ENCODE measurements at places on chromosomes 5 and 9.

GRCh38 chr9:99221621-99222415 is at the start of the genes ALG2 and SEC61B:
ALG2 (minus strand) TSS chr9:99221942; CDS start chr9:99221894, 48 bp downstream.
SEC61B (plus strand) TSS chr9:99222282; CDS start chr9:99222364, 82 bp downstream.
- peak; percentile 95 for DNase-seq

- no peak for DNase-seq
Observed at GRCh38 chr5:66818304-66818934, 222.2 kb downstream of the MAST4 start.

DNA sequence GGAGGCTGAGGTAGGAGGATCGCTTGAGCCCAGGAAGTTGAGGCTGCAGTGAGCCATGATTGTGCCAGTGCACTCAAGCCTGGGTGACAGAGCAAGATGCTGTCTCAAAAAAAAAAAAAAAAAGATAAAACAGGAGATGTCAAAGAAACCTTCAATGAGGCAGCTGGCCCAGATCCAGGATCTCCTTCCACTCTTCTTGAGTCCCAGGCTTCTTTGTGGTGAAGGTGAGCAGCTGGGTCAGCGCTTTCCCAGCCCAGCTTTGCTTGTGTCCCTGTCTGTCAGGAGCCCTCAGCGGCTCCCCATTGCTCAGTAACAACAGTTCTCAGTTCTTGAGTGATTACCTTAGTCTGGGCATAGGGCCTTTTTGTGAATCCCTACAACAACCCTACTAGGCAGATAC is 69.4 kb upstream of the PSD2 start:
- no peak for DNase-seq

GRCh38 chr5:41748631-41749030 is 121.6 kb downstream of the OXCT1 start:
- peak; percentile 89 for DNase-seq

DNA sequence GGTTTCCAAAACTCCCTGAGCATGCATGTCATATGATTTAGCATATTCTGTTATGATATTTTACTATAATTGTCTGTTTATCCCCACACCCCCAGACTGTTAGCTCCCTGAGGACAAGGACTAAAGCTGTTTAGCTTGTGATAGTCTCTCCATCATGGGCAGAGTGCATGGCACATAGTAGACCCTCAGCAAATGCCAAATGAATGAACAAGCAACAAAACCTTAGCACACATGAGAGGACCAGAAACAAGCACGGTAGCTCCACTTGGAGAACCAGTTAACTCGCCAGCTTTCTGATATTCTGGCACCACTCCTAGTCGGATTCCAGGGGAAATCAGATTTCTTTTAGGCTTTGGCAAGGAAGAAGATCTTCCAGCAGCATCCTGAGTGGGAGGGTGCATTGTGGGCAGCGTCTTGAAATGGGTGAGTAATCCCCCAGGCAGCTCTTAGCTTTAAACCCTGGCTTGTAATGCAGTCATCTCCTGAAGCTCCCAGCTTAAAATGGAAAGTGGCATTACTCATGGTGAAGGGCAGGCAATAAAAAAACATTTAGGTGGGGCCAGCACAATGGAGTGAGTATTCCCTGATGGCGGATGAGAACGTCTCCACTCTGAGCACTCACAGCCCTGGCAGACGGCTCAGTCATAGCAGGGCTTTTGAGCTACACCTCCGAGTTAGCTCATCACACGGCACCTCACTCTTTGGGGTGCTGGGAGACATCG is 41.1 kb downstream of the FGF1 start:
- peak; percentile 100 for DNase-seq

DNA sequence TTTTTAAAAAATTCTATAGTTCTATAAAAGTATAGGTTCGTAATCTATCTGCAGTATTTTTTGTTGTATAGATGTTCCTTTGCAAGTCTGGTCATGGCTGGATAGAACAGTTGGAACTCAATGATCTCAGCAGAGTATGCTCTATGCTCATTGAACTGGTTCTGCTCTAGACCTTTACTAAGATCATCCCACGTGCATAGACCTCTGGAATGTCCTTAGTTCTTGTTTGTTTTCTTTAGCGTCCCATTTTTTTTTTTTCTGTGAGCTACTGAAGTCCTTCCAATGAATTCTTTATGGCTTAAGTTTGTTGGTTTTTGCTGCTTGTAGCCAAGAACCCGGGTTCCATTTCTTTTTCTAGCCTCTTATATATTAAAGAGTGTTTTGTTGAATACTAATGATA is 3.5 kb downstream of the TMEM38B start:
- DNase-seq = no peak

DNA sequence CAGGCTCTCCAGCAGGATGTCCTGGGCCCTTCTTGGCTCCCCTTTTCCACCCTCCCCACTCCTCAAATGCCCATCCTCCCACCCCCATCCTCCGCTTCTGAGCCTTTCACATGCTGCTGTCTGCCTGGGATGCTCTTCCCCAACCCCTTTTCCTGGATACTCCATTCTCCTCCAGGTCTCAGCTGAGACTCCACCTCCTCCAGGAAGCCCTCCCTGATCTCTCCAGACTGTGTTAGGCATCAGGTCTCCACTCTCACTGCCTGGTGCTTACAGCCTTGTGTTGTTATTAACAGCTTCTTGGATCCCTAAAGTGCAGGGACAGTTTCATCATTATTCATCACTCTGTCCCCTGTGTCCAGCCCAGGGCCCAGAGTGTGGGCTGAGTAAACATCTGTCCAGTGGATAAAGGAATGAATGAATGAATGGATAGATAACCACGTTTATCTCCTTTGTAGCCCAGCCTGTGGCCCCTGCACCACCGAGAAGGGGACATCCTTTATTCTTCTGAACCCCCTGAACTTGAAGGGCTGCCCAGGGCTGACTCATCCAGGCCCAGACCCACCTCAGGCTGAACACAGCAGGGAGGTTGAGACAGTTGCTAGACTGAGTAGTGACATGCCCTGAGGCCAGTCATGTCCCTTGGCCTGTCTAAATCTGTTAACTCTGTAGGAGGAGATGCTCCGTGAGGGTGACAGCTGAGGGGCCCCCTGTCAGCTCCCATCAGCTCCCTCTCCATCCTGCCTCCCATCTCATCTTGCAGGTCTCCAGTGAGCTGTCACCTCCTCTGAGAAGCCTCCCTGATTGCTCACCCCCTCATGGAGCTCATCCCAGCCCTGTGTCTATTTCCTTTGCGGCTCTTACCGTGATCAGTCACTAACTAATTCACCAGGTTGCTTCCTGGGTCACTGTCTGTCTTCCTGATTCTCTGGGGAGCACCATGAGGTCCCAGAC is 14.6 kb upstream of the LAMC3 start:
- DNase-seq = no peak

DNA sequence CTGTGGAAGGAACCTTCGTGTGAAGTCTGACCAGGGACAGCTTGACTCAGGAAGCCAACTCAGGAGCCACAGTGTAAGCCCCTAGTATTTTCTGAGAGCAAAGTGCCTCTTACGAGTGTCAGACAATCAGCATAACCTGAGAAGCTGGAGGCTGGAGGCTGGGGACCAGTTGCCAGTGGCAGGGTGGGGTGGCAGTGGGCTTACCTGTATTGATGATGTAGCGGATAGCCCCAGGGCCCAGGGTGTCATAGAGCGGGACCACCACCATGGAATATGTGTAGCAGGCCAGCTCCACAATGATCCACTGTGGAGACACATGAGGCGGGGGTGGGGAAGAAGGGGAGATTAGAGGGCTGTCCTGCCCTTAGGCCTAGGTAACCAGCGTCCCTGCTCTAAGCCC is 22.9 kb downstream of the ACSL6 start:
- no peak for DNase-seq

DNA sequence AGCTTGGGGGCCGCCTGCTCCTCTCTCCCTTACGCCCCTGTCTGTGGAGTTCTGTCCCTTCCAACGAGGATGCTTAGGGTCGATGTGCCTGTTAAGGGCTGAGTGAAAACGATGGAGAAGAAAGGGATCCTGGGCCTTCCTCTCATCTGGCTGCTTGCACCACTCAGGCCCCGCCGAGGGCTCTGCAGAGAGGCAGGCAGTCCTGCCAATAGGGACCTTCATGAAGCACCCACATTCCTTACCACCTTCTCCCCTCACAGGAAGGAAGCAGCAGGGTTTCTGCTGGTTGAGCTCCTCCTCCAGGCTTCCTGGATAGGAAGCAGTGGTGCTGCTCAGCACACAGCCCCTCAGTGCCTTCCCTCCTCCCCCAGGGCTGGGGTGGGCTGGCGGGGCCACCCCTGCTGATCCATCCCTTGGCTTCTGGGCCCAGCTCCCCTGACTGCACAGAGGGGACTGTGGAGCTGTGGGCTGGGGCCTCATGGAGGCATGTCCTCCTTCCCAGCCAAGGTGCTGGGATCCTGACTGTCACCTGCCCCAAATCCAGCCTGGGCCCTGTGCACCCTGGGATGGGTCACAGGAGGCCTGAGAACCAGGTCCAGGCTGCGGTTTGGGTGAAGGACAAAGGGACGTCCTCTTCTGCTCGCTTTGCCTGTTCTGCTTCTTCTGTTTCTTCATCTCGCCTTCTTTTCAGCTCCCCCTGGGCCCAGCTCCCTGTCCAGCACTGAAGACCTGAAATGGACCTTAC is 50.5 kb downstream of the AHRR start:
- DNase-seq = peak; percentile 16

GRCh38 chr9:124478354-124478753 is 28.1 kb downstream of the ADGRD2 start:
- DNase-seq = no peak

- no peak for DNase-seq
Observed at GRCh38 chr5:17477043-17477442, 21.0 kb upstream of the TAF11L2 start.

DNA sequence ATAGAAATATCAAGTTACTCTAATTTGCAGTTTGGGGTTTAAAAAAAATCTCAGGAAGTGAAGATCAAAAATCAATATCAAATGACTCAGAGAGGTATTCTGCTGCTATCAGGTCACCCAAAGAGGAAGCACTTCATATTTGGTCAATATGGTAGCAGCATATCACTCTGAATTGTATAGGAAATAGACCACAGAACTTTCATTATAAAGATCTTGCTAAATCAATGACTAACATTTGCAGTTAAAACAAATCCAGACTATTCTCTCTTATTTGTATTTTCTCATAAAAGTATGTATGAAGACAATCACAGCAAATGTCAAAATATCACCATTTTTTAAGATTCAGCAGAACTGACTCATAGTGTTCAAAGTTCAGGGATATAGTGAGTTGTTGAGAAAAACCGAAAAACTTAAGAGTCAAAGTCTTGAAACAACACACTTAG is 105.8 kb upstream of the PCSK1 start:
- peak; percentile 34 for DNase-seq

DNA sequence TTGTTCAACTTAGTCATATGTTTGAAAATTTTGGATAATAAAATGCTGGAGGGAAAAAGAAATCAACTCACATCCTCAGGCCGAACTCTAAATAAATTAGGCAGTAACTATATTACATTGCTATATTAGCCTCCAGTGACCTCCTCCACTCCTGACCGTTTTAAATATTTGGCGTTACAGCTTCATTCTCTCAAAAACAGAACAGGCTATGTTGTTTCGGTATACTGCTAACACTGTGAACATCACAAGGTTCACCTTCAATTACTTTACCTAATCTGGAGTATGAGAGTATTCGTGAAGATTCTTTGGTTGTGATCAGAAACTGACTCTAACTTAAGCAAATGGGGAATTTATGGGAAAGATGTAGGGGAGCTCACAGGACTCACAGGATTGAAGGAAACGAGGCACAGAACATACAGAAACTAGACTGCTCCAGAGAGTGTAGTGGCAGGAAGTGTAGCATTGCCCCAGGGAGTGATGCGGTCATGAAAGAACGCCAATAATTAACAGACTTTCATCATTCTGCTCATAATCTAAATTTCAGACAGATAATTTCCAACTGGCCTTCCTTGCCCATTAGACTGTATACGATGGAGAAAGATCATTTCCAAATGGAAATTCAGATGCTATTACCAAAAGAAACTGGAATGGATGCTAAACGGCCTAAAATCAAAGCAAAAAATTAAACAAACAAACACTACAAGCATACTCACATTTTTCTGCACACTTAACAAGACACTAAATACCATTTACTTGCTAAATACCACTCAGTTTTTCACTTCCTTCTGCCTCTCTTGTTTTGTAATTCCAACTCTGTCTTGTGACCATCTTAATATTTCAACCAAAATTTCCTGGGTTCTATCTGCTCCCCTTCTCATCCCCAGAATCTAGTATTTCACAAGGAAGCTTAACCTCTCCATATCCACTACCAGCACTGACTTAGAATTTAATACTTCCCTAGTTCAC is 110.1 kb upstream of the LPAR1 start:
- DNase-seq = peak; percentile 26

DNA sequence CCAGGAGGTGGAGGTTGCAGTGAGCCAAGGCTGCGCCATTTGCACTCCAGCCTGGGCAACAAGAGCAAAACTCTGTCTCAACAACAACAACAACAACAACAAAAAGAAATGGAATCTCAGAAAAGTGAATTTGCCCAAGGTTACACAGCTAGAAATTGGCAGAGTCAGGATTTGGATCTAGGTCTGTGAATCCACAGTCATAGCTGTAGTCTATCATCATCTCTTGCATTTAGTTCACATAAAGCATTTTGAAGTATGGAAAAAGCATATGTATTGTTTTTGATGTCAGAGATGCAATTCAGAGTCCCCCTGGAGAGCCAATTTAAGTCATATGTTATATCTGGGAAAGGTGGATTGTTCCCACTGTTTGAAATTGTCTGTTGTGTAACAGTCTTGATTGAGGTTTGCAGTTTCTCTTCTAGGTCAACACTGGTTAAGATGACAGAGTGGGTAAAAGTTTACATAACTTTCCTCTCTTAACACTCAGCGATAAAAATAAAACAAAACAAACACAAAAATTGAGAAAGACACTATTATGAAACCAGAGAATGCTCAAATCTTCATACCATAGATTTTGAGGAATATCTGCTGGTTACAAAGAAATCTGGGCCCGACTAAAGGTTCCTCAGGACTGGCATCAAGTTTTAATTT is 21.5 kb upstream of the GPR21 start:
- DNase-seq = no peak

- DNase-seq = no peak
Observed at GRCh38 chr5:65855766-65856315, 70.5 kb upstream of the ERBIN start.

DNA sequence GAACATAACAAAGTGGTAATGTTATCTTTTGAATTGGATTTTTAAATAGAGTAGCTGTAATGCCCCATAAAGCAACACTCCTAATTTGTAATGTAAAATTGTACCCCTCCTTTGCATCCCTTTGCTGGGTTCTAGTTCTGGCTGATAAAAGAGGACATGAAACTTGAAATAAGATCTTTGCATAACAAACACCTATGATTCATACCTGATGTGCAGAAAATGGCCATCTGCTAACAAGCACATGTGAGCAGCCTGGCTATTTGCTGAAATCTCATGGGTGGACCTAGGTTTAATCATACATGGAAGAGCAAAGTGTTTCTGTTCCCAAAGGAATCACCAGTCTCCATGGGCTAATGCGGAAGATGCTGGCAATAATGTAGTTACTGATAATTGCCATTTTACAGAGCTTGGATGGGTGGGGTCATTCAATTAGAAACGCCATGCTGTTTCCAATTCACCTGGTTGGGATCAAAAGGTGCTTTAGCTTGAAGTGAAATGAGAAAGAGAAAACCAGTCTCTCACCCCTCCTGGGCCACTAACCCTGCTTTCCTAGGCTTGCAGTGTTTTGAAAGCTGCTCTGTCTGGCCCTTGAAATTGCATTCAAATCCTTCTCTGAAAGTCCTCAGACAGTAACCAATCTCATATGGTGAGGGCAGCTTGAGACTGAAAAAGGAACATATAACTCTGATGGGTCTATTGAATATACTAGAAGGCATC is 585.1 kb downstream of the TLE4 start:
- DNase-seq = no peak
